Stimulated activated CD8-positive, alpha-beta memory T cell treated with anti-CD3 and anti-CD28 coated beads, Interleukin-15, amount 100 ng/mL, for 4 hours (primary cell): ENCODE measurements at places on chromosomes 16 and 17.

- DNase-seq, result no peak
Measured at GRCh38 chr17:79305376-79305767, 230.7 kb downstream of the ENGASE start.

GRCh38 chr17:82938873-82939620 lies 99.2 kb upstream of the ZNF750 start:
- DNase-seq, result no peak

DNA sequence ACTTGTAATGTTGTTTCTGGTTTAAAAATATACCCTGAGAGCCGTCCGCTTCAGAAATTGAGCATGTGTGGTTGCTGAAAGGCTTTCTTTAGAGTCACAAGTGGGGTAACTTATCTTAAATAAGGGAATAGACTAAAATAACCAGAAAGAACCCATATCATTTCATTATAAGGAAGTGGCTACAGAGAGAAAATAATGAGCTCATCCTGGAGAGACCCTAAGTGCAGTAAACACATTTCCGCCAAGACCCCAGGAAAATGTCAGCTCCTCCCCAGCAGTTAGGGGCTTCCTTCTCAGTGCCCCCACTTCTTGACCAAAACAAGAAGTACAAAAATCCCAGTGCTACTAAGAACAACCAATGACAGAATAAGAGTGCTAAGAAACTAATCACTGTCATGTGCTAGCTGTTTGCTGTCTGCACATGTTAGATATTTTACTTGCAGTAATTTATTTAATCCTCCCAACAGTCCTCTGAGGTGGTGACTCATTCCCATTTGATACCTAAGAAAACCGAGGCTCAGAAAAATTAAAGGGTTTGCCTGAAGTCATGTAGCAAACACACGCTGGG lies 83.5 kb downstream of the CDYL2 start:
- no peak for DNase-seq

DNA sequence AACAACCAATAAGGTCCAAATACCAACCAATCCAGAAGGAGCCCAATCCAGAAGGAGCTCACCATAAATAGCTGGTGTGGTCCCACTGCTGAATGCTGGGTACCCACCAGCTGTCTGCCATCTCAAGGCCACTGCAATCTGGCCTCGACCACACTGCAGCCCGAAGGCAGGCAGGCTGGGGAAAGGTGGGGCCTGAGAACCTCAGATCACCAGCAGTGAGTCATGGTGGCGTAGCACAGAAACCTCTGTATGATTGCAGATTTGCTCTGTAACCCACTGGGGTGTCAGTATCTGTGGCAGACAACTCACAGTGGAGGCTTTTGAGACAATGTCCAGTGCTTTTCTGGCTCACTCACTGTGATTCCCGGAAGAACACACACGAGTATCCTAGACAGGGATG lies 14.7 kb upstream of the CMTR2 start:
- DNase-seq, result no peak

- DNase-seq, result no peak
Measured at GRCh38 chr17:57888311-57889216, 38.7 kb upstream of the MRPS23 start.

- no peak for DNase-seq
Measured at GRCh38 chr17:79095345-79096055, 20.9 kb downstream of the ENGASE start.

- no peak for DNase-seq
Measured at GRCh38 chr16:53864819-53865493, 161.0 kb downstream of the FTO start.

DNA sequence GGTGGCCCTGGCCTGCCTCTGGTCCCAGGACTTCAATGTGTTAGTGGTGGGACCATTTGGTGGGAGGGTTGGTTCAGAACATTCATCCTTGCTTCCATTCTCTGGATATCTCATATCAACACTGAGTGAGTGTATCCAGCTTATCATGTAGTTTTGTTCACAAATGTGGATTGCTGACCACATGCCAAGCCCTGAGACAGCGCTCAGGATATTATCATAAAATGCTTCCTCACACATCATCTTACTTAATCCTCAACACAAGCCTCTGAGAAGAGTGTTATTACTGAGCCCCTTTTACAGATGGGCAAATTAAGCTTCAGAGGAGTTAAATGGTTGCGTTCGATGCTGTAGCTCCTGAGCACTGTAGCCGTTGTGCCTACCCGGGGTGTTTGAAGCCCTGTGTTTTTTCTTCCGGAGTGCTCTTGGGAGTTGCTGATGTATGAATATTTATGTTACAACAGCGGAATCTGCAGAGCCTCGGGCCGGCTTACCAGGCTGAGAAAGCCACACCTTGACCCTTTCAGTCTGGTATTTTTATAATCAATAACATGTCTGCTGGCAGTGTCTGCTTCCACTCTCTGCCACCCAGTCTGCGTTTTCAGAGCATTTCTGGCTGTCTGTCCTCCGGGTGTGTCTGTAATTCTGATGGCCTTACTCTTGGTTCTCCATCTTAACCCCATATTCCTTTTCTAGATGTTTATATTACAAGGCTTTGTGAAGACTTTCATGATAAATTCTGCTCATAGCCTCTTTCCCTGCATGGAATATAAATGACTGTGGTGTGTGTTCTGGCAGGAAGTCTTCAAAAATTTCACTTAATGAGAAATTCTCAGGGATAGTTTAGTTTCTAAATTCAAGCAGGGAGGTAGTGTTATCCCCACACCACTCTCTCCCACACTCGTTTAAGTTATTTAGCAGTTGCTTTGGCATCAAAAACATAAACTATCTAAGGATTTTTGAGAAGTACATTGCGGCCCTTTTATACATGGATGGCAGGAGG lies 2.9 kb downstream of the GLP2R start:
- DNase-seq, result no peak

DNA sequence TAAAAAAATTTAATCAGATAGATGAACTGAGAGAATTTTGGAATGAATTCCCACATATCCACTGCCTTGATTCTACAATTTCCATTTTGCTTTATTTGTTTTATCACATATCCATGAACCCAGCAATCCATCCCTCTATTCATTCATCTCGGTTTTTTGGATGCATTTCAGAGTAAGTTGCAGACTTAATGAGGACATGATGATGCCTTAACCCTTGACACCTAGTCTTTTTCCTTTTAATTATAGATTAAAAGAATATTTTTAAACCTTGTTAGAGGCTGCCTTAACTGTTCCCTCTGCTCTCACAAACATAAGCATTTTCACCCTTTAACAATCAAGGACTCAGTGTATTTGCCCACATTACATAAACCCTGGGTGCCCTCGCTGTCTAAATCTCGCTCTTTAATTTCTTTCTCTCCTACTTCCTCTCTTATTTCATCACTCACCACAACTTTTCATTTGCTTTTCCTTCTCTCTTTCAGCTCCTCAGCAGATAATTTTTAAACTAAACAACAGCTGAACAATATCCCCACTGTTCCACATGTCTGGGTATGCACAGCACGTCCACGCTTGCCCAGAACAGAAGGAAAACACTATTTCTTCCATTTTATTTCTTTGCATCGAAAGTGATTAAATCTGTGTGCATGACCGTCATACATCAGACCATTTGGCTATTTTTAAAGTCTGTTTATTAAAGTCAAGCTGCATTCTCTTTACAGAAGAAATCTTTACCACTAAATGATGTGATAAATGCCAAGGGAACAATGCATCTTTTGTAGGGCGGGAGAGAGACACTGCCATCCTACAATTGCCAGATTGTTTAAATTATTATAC lies 39.9 kb downstream of the IQCK start:
- DNase-seq, result no peak

- DNase-seq, result no peak
Measured at GRCh38 chr16:79792664-79793351, 192.3 kb upstream of the MAF start.

DNA sequence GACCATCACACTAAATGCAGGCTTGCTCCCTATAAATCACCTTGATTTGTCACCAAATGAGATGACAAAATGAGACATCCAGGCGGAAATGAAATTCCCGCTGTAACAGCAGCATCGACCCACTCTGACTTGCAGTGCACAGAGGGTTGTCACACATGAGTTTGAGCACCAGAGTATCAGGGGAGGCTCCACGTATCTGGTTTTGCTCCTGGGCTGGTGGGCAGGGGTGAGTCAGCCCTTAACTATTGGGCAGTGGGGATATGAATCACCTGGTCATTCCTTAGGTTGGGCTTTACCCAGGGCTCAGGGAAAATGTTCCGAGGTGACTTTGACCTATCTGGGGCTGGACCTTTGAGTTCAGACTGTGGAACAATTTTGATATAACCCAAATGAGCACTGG lies 245.2 kb upstream of the CCL2 start:
- no peak for DNase-seq

GRCh38 chr16:64012166-64012565 lies 1109.7 kb downstream of the CDH11 start:
- DNase-seq, result no peak

- DNase-seq, result no peak
Measured at GRCh38 chr16:66442502-66443268, 15.6 kb downstream of the BEAN1 start.

- no peak for DNase-seq
Measured at GRCh38 chr17:40551091-40551878, 14.0 kb downstream of the CCR7 start.

DNA sequence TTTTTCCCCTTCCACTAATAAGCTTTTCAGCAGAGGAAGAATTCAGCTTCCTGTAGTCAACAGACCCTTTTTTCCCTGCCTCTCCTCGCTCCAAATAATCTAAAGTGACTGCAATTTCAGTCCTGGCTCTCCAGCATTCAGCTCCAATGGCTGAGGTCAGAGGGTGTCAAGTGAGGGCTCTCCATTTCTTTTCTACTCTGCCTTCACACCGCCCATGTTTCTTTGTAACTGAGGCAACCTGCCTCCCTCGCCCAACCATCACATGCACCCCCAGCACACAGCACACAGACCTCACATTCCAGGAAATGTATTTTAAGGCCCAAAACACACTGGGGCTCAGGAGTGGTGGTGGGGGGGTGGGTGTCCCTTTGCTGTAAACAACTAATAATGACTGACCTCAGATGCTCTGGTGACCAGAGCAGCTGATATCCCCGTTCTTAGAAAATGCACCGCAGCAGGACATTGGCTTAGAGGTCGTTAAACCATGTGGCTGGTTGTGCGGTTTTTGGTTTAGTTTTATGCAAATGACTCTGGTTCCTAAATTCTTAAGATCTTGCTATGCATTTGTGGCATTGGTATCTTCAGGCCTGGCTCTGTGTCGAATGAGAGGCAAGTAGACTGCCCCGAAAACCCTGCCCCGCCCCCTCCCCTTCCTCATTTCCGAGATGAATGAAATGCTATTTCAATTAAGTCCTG lies 203.6 kb downstream of the ZFHX3 start:
- DNase-seq, result no peak

DNA sequence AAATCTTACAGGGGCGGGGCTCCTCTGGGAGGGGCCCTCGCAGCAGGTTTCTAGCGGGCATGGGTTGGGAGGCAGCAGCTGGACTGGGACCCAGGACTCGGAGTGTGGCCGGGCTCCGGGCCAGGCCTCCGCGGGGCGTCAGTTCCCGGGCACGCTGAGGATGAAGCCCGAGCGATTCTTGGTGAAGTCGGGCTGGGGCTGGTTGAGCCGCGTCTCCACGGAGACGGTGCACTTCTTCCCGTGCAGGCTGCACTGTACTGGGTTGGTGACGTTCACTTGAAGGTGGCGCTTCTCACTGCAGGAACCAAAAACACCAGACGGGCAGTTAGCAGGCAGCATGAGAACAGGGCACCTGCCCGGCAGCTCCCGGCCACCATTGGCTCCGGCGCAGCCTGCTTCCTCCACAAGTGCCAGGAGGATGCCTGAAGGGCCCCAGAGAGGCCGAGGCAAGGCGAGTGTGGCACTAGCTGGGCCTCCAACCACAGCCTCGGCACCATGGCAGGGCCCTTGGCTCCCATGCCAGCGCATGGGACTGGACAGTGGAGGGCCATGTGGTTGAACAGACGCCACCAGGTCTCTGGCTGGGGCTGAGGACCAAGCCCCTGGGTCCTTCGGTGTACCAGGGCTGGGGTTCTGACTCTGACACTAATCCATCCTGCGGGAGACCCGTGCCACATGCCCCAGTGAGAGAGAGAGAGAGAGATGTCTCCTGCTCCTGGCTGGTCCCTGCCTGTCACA lies 8.0 kb downstream of the CDK5R1 start:
- no peak for DNase-seq

DNA sequence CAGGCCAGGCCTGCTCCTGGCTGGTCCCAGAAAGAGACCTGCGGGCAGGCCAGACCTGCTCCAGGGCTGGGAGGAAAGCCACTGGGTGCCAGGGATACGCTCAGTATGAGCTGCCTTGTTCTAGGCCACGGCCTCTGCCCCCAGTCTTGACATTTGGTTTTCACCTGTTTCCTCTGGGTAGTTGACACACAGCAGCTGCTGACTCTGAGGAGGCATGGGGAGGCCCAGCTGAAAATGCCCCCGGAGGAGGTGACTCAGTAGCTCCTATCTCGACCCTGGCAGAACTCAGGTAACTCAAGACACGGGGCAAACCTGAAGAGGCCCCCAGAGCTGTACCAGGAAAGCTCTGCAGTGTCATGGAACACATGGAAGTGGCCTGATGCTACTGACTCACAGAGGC lies 13.9 kb upstream of the ADGRG1 start:
- peak; percentile 26 for DNase-seq

DNA sequence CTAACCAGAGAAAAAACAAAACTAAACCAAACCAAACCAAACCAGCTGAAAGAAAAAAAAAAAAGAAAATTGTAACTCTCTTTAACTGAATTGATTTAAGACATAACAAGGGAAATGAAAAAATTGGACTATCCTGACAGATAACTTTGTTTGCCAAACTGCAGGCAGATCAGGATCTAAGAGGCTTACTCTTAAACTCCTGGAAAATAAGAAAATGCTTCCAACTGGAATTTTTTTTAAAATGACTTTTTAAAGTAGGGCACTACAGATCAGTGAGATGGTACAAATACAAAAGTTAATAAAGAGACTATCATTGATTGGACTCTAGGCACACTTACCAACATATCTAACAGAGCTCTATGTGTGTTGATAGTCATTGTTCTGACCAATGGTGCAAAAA lies 125.5 kb upstream of the KCNJ16 start:
- no peak for DNase-seq

DNA sequence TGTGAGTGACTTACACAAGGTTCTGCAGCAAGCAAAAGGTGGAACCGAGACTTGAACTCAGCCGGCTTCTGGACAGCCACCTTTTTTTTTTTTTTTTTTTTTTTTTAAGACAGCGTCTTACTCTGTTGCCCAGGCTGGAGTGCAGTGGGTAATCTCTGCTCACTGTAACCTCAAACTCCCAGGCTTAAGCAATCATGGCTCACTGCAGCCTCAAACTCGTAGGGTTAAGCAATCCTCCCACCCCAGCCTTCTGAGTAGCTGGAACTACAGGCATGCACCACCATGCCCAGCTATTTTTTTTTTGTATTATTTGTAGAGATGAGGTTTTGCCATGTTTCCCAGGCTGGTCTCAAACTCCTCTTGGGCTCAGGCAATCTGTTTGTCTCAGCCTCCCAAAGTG lies 55.2 kb upstream of the GOT2 start:
- no peak for DNase-seq

DNA sequence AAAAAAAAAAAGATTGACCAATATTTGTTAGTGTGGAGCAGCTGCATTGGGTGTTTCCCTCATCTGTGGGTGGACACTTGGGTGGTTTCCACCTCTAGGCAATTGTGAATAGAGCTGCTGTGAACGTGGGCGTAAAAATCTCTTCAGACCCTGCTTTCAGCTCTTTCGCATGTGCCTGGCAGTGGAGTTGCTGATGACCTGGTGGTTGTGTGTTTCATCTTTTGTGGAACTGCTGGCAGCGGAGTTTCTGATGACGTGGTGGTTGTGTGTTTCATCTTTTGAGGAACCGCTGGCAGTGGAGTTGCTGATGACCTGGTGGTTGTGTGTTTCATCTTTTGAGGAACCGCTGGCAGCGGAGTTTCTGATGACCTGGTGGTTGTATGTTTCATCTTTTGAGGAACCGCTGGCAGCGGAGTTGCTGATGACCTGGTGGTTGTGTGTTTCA lies 21.4 kb downstream of the ZC3H18 start:
- peak; percentile 41 for DNase-seq

GRCh38 chr16:9072806-9073341 lies 18.6 kb upstream of the HAPSTR1 start:
- no peak for DNase-seq
